RPMI7951 (cell line): ENCODE measurements at places on chromosomes 5 and 9. TPM values are rescaled to one million over a fixed set of nuclear protein-coding genes. Genes with fewer than 3 reads are reported as not detected.

SOX30 gene
- total RNA-seq = not detected in 2 replicates

NR2F1 gene
- 16.4 and 17.1 TPM in 2 replicates for total RNA-seq

DRD1 gene
- not detected in 2 replicates for total RNA-seq

SLC35A4 gene
- 20.8 and 23.7 TPM in 2 replicates for total RNA-seq

SPATA31E1 gene
- total RNA-seq = not detected in 2 replicates

PCDHA12 gene
- not detected in 2 replicates for total RNA-seq

PCDHA9 gene
- total RNA-seq = not detected in 2 replicates

GSN gene
- 229 and 317 TPM in 2 replicates for total RNA-seq

PRR16 gene
- 0.78 and 1.3 TPM in 2 replicates for total RNA-seq

NUTM2F gene
- total RNA-seq = not detected in 2 replicates

PCDHGC4 gene
- total RNA-seq = 0.78 and 1.1 TPM in 2 replicates

IFNA10 gene
- total RNA-seq = not detected in 2 replicates

SMIM33 gene
- total RNA-seq = not detected in 2 replicates

CCL27 gene
- not detected in 2 replicates for total RNA-seq

GAS1 gene
- 0.60 and 0.78 TPM in 2 replicates for total RNA-seq

EQTN gene
- not detected in 2 replicates for total RNA-seq

PKD2L2 gene
- total RNA-seq = not detected in 2 replicates

CD180 gene
- under 0.01 TPM in 1 of 2 replicates, not detected in the other for total RNA-seq

PCDHGB6 gene
- total RNA-seq = 0.84 and 0.88 TPM in 2 replicates

EMB gene
- total RNA-seq = 0.59 and 0.96 TPM in 2 replicates

DAB2IP gene
- 3.1 and 3.8 TPM in 2 replicates for total RNA-seq

FOXD4L5 gene
- not detected in 2 replicates for total RNA-seq
